ENCODE measurements at places on chromosomes 6 and 20. TPM values are rescaled to one million over a fixed set of nuclear protein-coding genes. Genes with fewer than 3 reads are reported as not detected.
A peak's percentile ranks its signal among the peaks of the same experiment; 100 is the strongest.

- DNase-seq = no peak
Observed at GRCh38 chr6:163950159-163950558, 535.6 kb downstream of the QKI start.

DNA sequence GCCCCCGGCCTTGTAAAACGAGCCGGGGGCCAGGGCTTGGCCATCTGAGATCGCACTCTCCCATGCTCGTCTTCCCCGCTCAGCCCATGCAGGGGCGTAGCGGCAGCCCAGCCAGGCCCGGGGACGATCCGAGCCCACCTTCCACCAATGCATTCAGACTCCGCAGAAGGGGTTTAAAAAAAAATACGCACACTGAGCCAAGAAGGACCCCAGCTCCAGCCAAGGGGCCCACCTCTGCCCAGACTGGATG lies 320 bp downstream of the GSTA4 start:
- DNase-seq = peak; percentile 86

DNA sequence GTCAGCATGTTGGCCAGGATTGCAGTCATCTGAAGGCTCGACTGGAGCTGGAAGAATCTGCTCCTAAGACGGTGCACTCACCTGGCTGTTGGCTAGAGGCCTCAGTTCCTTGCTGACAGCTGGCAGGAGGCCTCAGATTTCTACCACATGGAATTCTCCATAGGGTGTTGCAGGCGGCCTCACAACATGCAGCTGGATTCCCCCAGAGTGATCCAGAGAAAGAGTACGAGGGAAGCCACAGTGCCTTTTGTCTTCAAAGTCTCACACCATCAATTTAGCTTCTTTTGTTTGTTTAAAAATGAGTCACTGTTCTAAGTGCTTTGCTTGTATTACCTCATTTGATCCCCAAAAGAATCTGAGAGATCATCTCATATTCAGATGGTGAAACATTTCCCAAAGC lies 65.5 kb upstream of the FYN start:
- no peak for DNase-seq

PRSS16 gene
- total RNA-seq = 0.28 TPM

GRCh38 chr6:16688436-16688835 lies 72.8 kb downstream of the ATXN1 start:
- no peak for DNase-seq

LGSN gene
- total RNA-seq = not detected

DNA sequence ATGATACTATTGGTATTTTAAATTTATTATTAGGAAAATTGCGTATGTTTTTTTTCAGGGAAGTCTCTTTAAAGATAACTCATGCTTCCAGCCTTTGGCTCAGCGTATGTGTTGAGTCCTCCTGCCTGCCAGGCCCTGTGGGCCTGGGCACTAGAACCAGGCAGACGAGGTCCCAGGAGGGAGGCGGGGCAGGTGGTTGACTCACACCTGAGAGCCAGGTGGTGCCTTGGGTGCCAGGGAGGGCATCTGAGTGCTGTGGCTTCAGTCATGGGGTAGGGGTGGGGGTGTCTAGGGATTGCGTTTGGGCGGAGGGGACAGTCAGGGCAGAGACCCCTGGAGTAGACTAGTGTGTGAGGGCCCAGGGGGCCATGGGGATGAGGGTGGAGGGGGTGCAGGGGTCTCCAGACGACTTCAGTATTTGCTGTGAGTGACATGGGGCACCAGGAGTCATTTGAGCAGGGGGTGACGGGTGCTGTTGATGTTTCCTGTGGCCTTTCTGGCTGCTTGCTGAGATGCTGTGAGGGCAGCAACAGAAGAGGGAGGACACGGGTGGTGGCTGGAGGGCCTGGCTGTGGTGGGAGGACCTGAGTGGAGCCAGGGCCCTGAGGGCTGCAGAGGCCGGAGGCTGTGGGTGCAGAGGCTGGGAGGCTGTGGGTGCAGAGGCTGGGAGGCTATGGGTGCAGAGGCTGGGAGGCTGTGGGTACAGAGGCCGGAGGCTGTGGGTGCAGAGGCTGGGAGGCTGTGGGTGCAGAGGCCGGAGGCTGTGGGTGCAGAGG lies 14.8 kb upstream of the ADRM1 start:
- DNase-seq = no peak

- DNase-seq = no peak
Observed at GRCh38 chr6:157659536-157660271, 163.3 kb upstream of the SNX9 start.

GRCh38 chr6:47357827-47358226 lies 48.1 kb upstream of the TNFRSF21 start:
- no peak for DNase-seq

GRCh38 chr6:53366128-53366641 lies 17.4 kb upstream of the ELOVL5 start:
- DNase-seq = no peak

HLA-DRB5 gene
- total RNA-seq = 61.3 TPM

GRCh38 chr6:5132731-5133130 lies 47.6 kb downstream of the PPP1R3G start:
- peak; percentile 89 for DNase-seq

DNA sequence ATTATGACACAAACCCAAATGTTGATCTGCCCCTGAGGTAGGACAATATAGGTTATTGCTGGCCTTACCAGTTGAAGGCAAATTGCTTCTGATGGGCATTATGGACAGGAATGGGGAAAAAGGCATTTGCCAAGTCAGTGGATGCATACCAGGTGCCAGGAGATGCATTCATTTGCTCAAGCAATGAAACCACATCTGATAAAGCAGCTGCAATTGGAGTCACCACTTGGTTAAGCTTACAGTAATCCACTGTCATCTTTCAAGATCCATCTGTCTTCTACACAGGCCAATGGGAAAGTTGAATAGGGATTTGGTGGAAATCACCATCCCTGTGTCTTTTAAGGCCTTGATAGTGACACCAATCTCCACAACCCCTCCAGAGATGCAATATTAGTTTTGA lies 648.6 kb downstream of the COL12A1 start:
- DNase-seq = no peak

- DNase-seq = no peak
Observed at GRCh38 chr6:153150371-153150751, 19.3 kb upstream of the RGS17 start.

- DNase-seq = no peak
Observed at GRCh38 chr20:62805155-62805710, 598 bp downstream of the OGFR start.
